ENCODE measurements at places on chromosomes 11 and 22.

DNA sequence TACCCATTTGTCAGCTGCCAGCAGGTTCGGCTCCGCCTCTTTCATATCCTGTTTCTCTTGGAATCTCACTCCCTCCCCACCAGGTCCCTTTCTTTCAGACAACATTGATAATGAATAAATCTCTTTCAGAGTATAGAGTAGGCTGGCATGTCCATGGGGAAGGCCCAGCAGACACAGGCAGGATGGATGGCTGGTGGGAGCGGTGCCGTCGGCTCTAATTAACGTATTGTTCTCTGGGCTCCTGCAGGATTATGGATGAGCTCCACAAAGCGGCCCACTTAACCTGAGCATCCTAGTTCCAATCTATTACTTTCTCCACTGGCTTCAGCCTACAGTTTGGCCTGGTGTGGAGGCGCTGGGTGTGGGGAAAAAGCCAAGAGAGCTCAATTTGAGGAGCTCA, 588.0 kb downstream of the BUD13 start:
- DNase-seq: no peak

GRCh38 chr22:36002084-36002483, 26.5 kb downstream of the RBFOX2 start:
- DNase-seq: no peak

DNA sequence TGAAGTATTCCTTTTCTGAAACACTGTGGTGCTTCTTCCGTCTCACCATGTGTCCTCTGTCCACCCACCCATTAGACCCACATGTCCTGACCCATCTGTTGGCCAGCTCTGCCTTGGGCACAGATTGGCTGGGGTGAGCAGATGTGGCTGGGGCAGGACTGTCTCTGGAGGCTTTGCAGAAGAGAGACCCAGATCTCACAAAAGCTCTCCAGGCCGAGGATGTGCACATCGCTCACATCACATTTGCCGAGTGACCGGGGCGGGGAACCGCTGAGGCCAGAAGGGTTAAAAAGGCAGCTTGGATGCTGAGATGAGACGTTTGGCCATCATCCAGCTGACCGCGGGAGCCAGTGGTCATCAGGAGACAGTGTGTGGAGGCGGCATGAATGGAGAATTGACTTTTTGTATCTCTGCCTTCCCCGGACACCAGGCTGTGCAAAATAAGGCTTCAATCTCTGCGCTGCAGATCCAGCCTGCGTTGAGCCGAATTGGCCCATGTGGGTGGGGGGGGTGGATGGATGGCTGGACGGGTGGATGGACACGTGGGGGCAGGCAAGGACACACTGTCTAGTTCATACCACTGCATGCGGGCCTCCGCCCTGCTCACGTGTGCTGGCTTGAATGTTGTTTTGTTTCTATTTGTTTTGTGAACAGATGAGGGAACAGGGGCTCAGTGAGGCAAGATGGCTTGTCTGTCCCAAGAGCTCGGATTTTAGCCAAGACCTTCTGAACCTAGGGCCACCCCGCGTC, 6.1 kb downstream of the IFITM10 start:
- no peak for DNase-seq

DNA sequence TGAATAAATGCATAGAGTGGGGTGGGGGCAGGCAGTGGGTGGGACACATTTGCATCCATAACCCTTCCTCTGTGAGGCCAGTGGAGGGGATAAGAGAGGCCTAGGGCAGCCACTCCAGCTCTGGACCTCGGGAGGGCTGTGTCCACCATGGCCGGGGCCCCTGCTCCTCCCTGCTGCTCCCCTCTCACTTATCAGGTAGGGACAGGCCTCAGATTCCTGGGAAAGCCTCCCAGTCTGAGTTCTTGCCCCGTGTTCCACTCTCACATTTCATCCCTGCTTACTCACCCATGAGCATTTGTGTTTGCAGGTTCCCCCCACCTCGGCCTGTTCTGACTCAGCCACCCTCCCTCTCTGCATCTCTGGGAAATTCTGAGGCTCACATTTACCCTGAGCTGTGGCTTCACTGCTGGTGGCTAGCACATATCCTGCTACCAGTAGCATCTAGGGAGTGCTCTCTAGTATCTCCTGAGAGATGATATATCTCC, 128.7 kb upstream of the TOP3B start:
- DNase-seq: no peak

DNA sequence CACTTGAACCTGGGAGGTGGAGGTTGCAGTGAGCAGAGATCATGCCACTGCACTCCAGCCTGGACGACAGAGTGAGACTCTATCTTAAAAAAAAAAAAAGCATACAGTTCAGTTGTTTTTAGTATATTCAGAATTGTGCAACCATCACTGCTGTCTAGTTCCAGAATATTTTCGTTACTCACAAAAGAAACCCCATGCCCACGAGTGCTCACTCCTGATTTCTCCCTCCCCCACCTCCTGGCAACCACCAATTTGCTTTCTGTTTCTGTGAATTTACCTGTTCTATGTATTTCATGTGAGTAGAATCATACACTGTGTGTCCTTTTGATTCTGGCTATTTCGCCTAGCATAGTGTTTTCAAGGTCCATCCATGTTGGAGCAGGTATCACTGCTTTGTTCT, 24.8 kb downstream of the PTPRJ start:
- no peak for DNase-seq

DNA sequence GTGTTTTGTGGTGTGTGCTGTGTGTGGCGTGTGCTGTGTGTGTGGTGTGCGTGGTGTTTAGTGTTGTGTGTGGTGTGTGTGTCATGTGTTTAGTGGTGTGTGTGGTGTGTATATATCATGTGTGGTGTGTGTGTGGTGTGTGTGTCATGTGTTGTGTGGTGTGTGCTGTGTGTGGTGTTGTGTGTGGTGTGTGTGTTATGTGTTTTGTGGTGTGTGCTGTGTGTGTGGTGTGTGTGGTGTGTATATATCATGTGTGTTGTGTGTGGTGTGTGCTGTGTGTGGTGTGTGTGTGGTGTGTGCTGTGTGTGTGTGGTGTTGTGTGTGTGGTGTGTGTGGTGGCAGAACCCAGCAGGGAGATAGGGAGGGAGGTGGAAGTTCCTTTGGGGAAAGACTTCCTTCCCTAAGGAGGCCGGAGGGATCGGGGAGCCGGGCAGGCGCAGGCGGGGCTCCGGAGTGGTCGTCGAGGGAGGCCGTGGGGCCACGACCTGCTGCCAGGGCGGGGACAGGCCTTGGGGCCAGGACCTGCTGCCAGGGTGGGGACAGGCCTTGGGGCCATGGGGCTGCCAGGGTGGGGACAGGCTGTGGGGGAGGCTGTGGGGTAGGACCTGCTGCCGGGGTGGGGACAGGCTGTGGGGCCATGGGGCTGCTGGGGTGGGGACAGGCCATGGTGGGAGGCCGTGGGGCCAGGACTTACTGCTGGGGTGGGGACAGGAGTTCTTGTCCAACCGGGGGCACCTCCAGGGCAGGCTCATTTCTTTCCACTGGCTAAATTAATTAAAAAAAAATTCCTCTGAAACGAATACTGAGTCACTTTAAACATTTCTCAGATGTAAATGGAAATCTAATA, 15.2 kb downstream of the PIM3 start:
- DNase-seq: peak; percentile 15

DNA sequence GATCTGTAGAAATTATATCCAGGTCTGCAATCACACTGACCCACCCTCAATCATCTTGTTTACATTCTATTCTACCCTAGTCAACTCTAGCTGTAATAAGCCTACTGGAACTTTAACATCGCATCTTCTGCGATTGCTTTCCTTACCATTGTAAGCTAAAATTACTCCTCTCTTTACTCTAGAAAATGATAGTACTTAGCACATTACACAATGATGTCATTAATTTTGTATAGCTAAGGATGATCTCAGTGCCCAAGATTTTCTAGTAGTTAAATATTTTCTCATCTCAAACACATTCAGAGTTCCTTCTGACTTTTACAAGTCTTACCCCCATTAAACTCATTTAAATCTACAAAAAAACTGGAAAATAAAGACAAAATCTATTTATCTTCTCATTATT, 39.6 kb upstream of the CTSC start:
- no peak for DNase-seq

All from ovary (tissue), 10 donors.